ENCODE measurements at places on chromosomes 1 and 21. TPM values are rescaled to one million over a fixed set of nuclear protein-coding genes. Genes with fewer than 3 reads are reported as not detected.

GRCh38 chr1:12464598-12465056 lies 153.4 kb downstream of the DHRS3 start:
- no peak for DNase-seq

DNA sequence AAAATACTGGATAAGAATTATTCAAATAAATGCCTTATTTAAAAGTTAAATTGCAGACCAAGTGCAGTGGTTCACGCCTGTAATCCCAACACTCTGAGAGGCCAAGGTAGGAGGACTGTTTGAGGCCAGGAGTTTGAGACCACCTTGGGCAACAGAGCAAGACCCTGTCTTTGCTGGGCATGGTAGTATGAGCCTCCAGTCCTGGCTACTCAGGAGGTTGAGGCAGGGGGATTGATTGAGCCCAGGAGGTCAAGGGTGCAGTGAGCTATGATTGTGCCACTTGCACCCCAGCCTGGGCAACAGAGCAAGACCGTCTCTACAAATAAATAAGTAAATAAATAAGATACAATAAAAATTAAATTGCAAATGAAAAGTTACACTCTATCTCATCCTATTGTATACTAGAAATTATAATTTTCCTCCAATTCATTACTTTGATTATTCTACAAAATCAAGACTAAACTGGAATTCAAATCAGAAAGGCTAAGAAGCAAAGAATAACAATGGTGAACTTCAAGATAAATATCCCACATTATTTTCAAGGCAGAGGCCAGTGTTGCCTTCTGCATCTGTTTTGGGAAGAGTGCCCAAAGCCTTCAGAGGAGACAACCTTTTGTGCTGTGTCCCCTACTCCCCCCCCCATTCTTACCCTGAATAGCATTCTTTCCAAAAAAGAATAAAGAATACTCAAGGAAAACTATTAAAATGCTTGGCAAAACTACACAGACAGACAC lies 73.3 kb upstream of the IRF2BP2 start:
- no peak for DNase-seq

DNA sequence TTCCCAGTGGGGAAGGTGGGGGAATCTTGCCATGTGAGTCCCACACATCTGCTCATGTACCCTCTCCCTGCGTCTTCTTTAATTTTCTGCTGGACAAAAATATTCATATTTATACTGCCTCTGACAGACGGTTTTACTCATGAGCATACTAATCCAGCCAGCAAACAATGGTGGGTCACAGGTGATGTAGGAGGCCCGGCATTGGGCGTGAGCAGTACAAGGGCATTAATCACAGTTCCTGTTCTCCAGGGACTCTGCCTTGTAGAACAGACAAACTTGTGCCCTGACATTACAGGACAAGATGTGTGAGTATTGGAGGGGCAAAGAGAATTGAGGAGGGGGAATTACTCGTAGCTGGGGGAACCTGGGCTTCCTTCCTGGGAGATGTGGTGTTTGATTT lies 25.0 kb downstream of the MTARC1 start:
- DNase-seq, result no peak

DNA sequence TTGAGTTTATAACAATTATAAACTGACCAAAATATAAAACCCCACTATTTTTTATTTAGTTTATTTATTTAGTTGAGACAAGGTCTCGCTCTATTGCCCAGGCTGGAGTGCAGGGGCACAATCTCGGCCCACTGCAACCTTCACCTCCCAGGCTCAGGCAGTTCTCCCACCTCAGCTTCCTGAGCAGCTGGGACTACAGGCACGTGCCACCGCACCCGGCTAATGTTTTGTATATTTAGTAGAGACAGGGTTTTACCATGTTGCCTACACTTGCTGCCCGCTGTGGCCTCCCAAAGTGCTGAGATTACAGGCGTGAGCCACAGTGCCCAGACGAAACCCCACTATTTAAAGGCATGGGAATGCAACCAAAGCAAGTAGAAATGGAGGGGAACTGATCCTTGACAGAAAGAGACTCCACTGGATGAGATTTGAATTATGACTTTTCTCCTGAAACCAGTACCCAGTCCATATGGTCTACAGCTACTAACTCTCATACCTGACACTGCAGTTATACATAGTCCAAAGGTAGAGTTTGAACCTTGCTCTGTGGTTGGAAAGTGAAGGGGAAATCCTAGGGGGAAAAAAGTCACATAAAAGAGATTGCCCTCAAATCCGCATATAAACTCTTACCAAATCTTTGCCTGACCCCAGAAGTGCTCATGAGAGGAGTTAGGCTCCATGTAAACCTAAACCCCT lies 11.3 kb downstream of the LRRC8C start:
- DNase-seq, result no peak

GRCh38 chr1:226308166-226308722 lies 720 bp downstream of the LIN9 start:
- DNase-seq, result peak; percentile 45

DNA sequence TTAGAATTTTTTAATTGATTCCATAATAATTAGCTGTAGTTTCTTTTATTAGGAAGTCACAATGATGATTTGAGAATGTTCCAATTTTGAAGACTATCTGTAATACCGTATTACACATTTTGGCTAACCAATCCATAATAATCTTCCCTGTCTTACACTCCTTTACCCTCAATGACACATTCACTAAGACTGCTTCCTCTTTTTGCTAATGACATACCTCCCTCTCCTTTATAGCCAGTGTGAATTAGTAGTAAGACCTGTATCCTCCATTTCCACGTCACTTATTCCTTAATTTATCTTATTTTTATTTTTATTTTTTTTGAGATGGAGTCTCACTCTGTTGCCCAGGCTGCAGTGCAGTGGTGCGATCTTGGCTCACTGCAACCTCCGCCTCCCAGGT lies 10.1 kb downstream of the KDM1A start:
- DNase-seq, result no peak

- DNase-seq, result no peak
Measured at GRCh38 chr1:237713916-237714315, 176.8 kb downstream of the ZP4 start.

OPTC gene
- not detected for total RNA-seq

TAS1R1 gene
- not detected for total RNA-seq

NFIA gene
- 1.1 TPM for total RNA-seq

CACNA1S gene
- not detected for total RNA-seq
